Calu3 (cell line): ENCODE measurements at places on chromosomes 2 and 18. TPM values are rescaled to one million over a fixed set of nuclear protein-coding genes. Genes with fewer than 3 reads are reported as not detected.

Gene OSBPL6
- 1.0 and 2.3 TPM in 2 replicates for total RNA-seq

- no peak overlapping the region for H3K27ac ChIP-seq
- H3K4me3 ChIP-seq = no peak overlapping the region
- peaks cover 46% of the 10 kb centered on the region for H3K27me3 ChIP-seq
- DNase-seq = no peak
These were observed 45.7 kb upstream of the LYPD1 start for GRCh38 chr2:132715386-132716351.

Gene ICA1L
- 1.2 and 1.3 TPM in 2 replicates for total RNA-seq

Gene PPP1R7
- total RNA-seq = 65.4 and 65.5 TPM in 2 replicates

Gene SAP130
- total RNA-seq = 25.1 and 29.7 TPM in 2 replicates

GRCh38 chr18:48868468-48869466, 82.0 kb downstream of the SMAD7 start:
- H3K27me3 ChIP-seq = no peaks in the 10 kb centered on the region
- peak; percentile 23 for DNase-seq
- H3K27ac ChIP-seq = no peak overlapping the region

Gene MARCO
- not detected in 2 replicates for total RNA-seq

Gene CNNM3
- 22.5 and 25.1 TPM in 2 replicates for total RNA-seq

Gene IKZF2
- 26.0 and 26.1 TPM in 2 replicates for total RNA-seq

Gene PARD3B
- 10.1 and 12.1 TPM in 2 replicates for total RNA-seq

DNA sequence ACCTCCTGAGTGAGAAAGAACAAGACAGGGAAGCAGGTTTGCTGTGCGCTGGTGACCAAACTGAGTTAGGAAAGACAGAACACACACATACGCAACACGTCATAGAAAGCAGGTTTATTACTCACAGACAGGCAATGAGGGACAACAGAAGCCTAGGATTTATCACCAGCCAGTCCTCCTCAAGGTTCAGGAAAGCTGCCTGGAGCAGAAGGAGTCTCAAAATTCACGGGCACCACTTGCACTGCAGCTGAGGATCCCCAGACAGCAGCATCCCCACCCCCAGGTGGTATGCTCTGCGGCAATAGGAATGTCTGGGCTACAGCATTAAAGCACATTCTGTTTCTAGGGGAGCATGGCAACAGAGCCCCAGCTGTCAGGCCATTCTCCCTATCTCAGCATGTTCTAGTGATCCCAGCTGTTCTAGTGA, 284.4 kb upstream of the RGPD4 start:
- no peak overlapping the region for H3K27ac ChIP-seq
- H3K4me3 ChIP-seq = no peak overlapping the region
- no peaks in the 10 kb centered on the region for H3K4me1 ChIP-seq
- no peaks in the 10 kb centered on the region for H3K27me3 ChIP-seq
- no peaks in the 10 kb centered on the region for H3K36me3 ChIP-seq

DNA sequence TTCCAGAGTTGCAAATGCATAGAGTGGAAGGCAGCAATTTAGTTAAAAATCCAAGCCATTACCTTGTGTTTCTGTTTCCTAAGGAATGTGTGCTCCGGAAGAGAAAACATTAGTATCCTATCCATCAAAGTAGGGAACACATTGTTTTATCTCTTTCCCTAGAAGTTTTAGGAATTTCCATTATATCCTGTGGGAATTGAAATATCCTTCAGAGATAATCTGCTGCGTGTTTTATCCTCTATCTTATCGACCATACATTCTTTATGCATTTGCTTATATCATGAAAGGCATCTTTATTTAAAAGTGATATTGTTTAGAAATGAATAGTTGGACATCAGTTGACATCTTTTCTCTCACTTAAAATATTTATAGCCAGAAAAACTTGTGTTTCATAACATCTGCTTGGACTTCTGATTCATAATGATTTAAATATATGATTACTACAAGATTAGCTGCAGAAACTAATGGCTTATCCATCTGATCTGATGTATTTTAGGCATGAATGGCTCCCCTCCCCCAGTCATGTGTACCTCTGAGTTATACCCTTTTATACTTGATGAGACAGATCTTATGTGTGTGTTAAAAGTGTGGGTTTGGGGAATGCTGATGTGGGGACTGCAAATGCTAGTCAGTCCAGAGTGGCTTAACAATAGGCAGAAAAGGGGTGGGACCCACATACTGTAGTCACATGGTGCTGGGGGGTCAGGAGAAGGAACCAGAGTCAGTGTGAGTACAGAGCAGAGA, 136.2 kb upstream of the ARHGAP28 start:
- no peak overlapping the region for H3K4me3 ChIP-seq
- no peaks in the 10 kb centered on the region for H3K36me3 ChIP-seq

Gene KIAA2012
- 0.17 TPM in 1 of 2 replicates, not detected in the other for total RNA-seq

DNA sequence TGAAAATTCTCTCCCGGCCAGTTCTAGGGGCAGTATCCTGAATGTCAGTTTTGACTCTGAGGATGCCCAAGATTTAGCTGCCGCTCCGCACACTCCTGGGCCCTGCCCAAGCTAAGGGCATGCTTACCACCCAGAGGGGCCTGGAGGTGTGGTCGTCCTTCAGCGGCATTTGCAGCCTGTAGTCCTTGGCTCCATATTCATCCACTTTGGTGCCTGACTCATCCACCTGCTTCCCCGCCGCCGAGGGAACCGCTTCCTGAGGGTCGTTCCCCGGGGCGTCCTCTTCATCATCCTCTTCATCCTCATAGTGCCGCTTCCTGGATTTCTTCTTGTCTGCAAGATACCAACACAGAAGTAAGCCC, 577 bp downstream of the ERCC3 start:
- no peak for DNase-seq
- peak overlapping the region; percentile 84 for H3K4me3 ChIP-seq
- peaks cover 18% of the 10 kb centered on the region for H3K4me1 ChIP-seq
- peak overlapping the region; percentile 83 for H3K27ac ChIP-seq

Gene POMC
- total RNA-seq = not detected in 2 replicates

Gene MAL
- total RNA-seq = not detected in 2 replicates

- peaks cover 34% of the 10 kb centered on the region for H3K27me3 ChIP-seq
- DNase-seq = no peak
- H3K4me3 ChIP-seq = no peak overlapping the region
- H3K4me1 ChIP-seq = no peaks in the 10 kb centered on the region
These were observed 126.8 kb downstream of the MARCHF4 start for GRCh38 chr2:216245391-216245975.

Gene RSAD2
- 37.2 and 137 TPM in 2 replicates for total RNA-seq

- H3K4me3 ChIP-seq = no peak overlapping the region
- peaks cover 5% of the 10 kb centered on the region for H3K36me3 ChIP-seq
- DNase-seq = no peak
These were observed 67.5 kb upstream of the FN1 start for GRCh38 chr2:215503381-215503780.

GRCh38 chr2:70607121-70607561, 53.5 kb upstream of the TGFA start:
- H3K4me1 ChIP-seq = peaks cover 25% of the 10 kb centered on the region
- DNase-seq = no peak
- no peak overlapping the region for H3K4me3 ChIP-seq
- H3K27me3 ChIP-seq = no peaks in the 10 kb centered on the region
- no peaks in the 10 kb centered on the region for H3K36me3 ChIP-seq
- no peak overlapping the region for H3K27ac ChIP-seq

GRCh38 chr2:40097691-40098385, 318.8 kb upstream of the THUMPD2 start:
- peaks cover 32% of the 10 kb centered on the region for H3K4me1 ChIP-seq
- H3K36me3 ChIP-seq = no peaks in the 10 kb centered on the region
- H3K4me3 ChIP-seq = no peak overlapping the region
- no peaks in the 10 kb centered on the region for H3K27me3 ChIP-seq

Gene SIX2
- total RNA-seq = not detected in 2 replicates

GRCh38 chr2:19321946-19322345, 36.5 kb downstream of the OSR1 start:
- no peaks in the 10 kb centered on the region for H3K4me1 ChIP-seq
- no peak for DNase-seq
- H3K4me3 ChIP-seq = no peak overlapping the region
- no peak overlapping the region for H3K27ac ChIP-seq

Gene TUBA3E
- total RNA-seq = not detected in 2 replicates

GRCh38 chr2:54952425-54952824, 97.8 kb downstream of the RTN4 start:
- DNase-seq = no peak
- H3K27ac ChIP-seq = no peak overlapping the region
- H3K36me3 ChIP-seq = no peaks in the 10 kb centered on the region
- H3K27me3 ChIP-seq = peaks cover 16% of the 10 kb centered on the region

- H3K4me1 ChIP-seq = no peaks in the 10 kb centered on the region
- no peaks in the 10 kb centered on the region for H3K36me3 ChIP-seq
- H3K27me3 ChIP-seq = no peaks in the 10 kb centered on the region
- no peak overlapping the region for H3K27ac ChIP-seq
- H3K4me3 ChIP-seq = no peak overlapping the region
These were observed 338.3 kb downstream of the NBAS start for GRCh38 chr2:15222856-15223255.

- no peaks in the 10 kb centered on the region for H3K27me3 ChIP-seq
- no peaks in the 10 kb centered on the region for H3K36me3 ChIP-seq
- no peaks in the 10 kb centered on the region for H3K4me1 ChIP-seq
- no peak overlapping the region for H3K4me3 ChIP-seq
- DNase-seq = no peak
These were observed 38.8 kb downstream of the MFSD6 start for GRCh38 chr2:190446750-190447516.

DNA sequence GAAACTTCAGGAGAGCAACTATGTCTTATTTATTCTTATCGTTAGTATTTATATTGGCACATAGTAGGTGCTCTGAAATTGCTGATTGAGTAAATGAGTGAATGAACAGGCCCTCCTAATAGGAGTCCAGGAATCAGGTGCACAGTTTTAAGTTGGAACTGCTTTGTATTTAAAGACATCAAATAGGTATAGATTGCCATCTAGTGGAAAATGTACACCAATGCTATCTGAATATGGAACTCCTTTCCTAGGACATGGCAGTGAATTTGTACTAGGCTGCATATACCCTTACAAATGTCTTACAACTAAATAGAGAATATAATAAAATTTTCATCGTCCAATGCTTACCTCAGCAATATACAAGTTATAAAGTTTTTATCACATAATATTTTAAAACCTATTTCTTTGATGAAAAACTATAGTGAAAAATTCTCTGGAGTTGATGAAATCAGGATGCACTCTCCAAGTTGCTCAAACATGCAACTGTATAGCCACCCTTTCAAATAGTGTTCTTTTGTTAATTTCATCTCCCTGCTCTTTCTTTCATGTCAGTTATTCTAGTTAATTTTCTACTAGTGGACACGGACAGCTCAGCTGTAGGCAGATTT, 318.9 kb upstream of the SYT4 start:
- no peak overlapping the region for H3K4me3 ChIP-seq
- H3K36me3 ChIP-seq = peaks cover 4% of the 10 kb centered on the region
- DNase-seq = no peak
- H3K27ac ChIP-seq = no peak overlapping the region
- H3K27me3 ChIP-seq = no peaks in the 10 kb centered on the region

Gene MEP1B
- not detected in 2 replicates for total RNA-seq

GRCh38 chr2:10204326-10205161, 82.0 kb downstream of the RRM2 start:
- no peak overlapping the region for H3K27ac ChIP-seq
- no peaks in the 10 kb centered on the region for H3K27me3 ChIP-seq
- DNase-seq = no peak
- H3K4me1 ChIP-seq = no peaks in the 10 kb centered on the region
- H3K4me3 ChIP-seq = no peak overlapping the region
- no peaks in the 10 kb centered on the region for H3K36me3 ChIP-seq
